BJ (cell line): ENCODE measurements at places on chromosomes 1 and 21.

- DNase-seq, result no peak
These were observed 182.7 kb downstream of the LMX1A start for GRCh38 chr1:165173818-165174217.

- no peak for DNase-seq
These were observed 26.8 kb downstream of the TMPRSS2 start for GRCh38 chr21:41481191-41481590.

DNA sequence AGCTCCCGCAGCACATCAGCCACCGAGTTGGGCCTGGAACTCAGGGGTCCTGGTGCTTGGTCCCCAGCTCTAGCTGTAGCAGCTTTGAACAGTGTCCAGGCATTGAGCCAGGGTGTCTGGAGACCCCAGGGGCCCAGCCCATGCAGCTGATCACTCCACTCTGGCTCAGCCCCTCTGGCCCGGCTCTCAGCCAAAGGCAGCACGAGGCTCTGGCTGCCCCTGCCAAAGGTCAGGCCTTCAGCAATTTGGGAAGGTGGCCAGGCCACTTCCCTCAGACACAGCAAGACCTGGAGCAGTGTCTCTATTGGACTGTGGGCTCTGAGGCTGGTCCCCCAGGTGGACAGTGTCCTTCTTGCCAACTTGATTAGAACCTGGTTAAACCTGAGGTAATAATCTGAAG lies 34.4 kb upstream of the RNF19B start:
- no peak for DNase-seq

DNA sequence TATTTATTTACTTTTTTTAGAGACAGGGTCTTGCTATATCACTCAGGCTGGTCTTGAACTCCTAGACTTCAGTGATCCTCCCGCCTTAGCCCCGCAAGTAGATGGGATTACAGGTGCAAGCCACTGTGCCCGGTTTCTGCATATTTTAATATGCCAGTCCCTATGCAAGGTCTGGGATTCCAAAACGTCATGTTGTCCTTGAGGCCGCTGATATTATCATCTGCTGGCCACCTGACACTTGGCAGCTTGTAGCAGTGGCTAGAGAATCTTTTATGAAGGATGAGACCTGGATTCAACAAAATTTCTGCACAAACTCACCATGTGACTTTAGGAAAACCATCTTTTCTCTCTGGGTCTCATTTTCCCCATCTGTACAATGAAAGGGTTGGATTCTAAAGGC lies 32.9 kb upstream of the OSBPL9 start:
- DNase-seq, result no peak

GRCh38 chr21:20997311-20997635 lies 936 bp upstream of the NCAM2 start:
- no peak for DNase-seq

GRCh38 chr1:166165661-166166328 lies 1.0 kb downstream of the FAM78B start:
- DNase-seq, result no peak

DNA sequence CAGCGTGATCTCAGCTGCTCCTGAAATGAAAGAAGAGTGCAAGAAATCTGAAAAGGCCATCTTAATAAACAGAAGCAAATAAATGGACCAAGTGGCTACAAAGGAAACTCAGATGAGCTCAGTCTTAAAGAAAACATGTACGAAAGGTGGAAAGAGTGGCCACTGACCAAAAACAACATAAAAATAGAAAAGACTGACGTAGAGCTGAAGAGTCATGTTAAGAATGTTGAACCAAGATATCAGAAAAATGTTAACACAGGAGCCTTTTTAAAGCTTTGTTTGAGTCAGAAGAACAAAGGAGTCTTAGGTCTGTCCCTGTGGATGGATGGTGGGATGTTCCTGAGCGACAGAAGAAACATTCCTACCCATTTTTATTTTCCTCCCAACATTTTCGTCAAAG lies 30.8 kb upstream of the ZNF648 start:
- no peak for DNase-seq

DNA sequence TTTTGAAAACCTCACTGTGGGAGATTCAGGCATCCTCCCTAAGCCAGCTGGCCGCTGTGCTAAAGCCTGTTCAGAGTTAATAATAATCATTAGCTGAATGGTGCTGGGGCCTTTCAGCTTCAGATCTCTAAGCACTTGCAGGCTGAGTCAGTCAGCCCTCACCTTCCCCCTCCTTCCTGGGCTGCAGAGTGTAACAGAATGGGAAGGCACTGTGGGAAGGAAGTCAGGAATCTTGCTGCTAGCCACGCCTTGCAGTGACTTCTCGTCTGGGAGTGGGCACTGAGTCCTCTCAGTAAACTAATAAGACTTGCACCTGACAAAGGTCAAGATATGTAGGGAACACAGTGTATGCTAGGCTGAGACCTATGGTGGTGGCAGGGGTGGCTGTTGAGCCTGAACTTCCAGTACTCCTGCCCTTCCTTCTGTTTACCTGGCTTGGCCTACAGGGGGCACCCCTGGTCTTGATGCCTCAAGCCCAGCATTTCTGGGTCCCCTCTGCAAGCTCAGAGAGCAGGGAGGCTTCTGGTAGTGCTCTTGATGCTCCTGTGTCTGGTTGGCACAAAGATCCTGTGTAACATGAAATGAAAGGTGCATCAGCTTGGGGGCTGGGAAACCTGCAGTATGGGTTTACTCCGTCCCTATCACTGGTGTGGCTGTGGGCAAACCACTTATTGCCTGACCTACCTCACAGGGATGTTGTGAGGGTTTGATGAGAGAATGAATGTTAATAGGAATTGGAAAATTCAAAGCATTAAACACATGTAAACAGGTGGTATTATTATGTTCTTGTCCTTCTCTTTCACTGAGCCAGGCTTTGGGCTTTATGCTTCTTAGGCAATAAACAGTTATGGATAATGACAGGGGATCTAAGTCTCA lies 6.0 kb downstream of the CYB561D1 start:
- DNase-seq, result peak; percentile 49

- no peak for DNase-seq
These were observed 32.1 kb upstream of the HIVEP3 start for GRCh38 chr1:41950820-41951219.

DNA sequence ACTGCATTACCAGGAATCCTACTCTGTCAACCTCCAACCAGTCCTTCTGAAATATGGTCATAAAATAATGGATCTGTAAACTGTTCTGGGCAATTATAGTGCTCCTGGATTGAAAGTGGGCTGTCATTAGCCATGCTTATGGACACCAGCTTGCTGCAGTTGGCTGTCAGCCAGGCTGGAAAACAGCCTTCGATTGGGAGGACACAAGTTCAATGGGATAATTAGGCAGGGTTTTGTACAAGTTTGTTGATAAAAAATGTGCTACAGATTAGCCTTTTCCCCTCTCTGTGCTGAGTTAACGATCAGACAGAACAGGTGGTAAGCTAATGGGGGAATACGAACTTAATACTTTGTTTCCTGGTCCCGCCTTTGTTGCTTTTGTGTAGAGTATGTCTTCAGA lies 413.9 kb downstream of the DUSP10 start:
- no peak for DNase-seq

DNA sequence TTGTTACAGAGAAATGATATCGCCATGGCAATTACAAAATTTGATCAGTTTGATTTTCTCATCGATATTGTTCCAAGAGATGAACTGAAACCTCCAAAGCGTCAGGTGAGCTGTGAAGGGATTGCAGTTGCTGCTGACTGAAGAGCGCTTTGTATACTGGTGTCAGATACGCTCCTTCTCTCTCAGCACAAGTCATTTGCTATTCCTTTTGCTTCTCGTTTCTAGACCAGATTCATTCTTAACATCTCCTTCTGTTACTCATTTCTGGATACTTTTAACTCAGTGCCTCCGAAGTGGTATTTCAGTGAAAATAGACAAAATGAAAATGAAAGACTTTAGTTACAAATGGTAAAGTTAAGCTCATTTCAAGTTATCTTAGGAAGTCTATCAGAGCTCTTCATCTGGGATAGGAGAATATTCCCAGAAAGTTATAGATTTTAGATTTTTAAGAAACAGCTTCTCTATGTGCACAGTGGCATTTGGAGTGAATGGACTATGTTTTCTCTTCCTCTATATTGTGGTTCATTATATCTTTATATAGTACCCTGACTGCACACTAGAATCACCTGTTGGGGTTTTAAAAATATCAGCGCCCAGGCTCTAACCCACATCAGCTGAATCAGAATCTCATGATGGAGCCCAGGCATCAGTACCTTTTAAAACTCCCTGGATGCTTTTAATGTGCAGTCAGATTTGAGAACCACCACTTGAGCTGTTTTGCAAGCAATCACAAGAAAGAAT lies 30.3 kb upstream of the KCNQ4 start:
- no peak for DNase-seq

DNA sequence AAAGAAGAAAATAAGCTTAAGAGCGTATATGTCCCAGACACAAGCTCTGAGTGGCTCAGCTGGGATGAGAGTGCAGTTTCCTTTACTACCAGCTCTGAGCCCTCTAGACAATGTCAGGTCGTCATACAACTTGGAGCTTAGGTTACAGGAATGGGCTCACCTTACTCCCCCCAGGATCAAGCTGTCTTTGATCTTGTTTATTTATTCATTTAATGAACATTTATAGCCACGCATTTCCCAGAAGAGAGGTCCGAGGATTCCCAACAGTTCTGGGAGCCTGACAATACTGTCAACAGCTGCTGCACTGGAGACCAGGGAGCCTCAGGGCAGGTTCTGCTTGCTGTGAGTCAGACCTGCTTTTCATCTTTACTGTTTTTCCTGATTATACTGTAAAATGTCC lies 378.9 kb downstream of the PLPP3 start:
- peak; percentile 31 for DNase-seq

DNA sequence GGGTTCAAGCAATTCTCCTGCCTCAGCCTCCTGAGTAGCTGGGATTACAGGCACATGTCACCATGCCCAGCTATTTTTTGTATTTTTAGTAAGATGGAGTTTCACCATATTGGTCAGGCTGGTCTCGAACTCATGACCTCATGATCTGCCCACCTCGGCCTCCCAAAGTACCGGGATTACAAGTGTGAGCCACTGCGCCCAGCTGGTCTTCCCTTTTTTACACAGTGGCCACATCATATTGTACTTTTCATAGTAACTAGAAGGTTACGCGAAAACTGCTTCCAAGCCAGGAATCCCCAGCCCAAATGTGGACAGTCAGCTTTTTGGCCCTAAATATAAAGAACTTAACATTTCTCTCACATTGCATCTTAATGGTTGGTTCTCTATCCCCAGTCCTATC lies 4.2 kb downstream of the VASH2 start:
- DNase-seq, result no peak

- no peak for DNase-seq
These were observed 299.9 kb upstream of the SPAG17 start for GRCh38 chr1:118484893-118485292.

GRCh38 chr1:87149241-87150041 lies 179.2 kb upstream of the LMO4 start:
- DNase-seq, result peak; percentile 59

DNA sequence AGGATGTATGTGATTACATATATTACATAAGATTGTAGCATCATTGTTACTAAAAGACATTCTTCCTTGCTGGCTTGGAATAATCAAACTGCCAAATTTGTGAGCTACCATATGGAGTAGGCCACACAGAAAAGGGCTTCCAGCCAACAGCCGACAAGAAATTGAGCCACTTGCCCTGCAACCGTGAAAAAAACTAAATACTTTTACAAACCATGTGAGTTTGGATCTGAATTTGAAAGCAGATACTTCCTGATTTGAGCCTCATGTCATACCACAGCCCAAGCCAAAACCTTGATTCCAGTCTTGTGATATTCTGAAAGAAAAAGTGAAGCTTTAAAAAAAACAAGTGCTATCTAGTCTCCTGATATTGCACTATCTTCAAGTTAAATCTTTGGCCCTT lies 55.6 kb upstream of the PRMT6 start:
- DNase-seq, result no peak

DNA sequence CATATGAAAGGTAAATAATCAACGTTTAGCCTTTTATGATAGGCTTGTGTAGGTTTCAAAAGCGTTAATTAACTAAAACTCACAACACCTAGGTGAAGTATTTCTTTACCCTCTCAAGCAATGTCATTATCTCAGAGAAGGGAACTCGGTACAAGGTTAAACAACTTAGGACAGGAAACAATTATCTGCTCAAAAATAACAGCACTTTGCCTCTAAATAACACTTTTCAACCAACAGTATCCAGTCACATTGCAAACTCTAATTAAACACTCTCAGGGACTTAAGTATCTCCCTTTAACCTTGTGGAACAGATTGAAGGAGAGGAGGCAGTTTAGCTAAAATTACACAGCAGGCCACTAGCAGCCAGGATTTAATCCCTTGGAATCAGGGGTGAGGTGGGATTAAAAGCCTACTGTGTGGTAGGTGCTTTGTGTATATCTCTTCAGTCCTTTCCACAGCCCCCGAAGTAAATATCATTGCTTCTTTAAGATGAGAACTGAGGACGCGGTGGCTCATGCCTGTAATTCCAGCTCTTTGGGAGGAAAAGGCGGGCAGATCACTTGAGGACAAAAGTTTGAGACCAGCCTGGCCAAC lies 5.2 kb upstream of the AKNAD1 start:
- DNase-seq, result no peak

GRCh38 chr1:241707442-241707841 lies 55.4 kb downstream of the WDR64 start:
- DNase-seq, result no peak
